ENCODE measurements at places on chromosomes 2 and 18.

- no peak for DNase-seq
These were observed 20.3 kb downstream of the CABLES1 start for GRCh38 chr18:23155537-23155936.

GRCh38 chr2:119179991-119180390 lies 21.4 kb upstream of the C1QL2 start:
- DNase-seq = peak; percentile 15

DNA sequence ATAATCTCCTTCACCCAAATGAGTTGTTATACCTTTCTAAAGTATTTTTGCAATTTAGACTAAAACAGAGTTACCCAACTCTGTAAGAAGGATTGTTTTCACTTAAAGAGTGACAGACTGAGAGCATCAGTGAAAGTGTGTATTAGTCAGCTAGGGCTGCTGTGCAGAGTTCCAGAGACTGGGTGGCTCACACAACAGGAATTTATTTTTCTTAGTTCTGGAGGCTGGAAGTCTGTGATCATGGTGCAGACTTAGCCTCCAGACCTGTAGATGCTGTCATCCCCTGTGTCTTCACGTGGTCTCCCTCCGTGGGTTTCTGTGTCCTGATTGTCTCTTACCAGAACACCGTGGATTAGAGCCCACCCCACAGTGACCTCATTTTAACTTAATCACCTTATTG lies 40.0 kb downstream of the BCL2L11 start:
- DNase-seq = peak; percentile 86

GRCh38 chr18:71045331-71046065 lies 756.7 kb downstream of the SOCS6 start:
- no peak for DNase-seq

GRCh38 chr18:55457028-55457427 lies 131.0 kb downstream of the TCF4 start:
- no peak for DNase-seq

DNA sequence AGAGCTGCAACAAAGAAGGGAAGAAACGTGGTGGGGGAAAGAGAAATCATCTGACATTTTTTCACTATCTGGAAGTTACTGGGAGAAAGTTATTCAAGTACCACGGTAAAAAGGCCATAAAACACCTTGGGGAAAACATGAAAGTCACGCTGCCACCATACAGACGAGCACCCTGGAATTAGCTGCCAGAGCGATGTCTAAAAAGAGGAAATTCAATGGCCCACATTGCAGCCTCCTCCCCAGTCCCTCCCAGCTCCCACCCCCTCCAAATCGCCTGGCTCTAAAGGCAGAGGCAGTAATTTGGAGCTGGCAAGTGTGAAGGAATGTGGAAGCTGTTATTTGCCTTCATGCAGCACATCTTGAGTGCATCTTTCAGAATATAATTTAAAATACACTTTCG lies 192.0 kb downstream of the ALK start:
- DNase-seq = no peak

- DNase-seq = no peak
These were observed 55.4 kb downstream of the NGEF start for GRCh38 chr2:232957657-232958090.

DNA sequence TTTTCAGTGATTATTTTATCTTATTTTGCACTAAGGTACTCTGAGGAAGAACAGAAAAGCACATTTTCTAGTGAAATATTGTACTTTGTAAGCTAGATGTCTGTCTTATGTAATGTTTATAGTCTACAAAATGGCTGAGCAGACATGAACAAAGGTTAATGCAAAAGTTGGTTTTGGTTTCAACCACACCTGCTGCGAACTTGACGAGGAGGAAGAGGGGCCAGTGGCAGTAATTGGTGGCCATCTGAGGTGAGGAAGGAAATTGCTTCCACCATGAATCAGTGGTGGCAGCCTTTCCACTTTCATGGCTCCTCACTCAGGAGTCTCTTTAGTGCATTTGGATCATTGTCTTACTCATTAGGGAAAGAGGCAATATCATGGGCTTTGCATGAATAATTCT lies 894.2 kb downstream of the CNTNAP5 start:
- DNase-seq = no peak

DNA sequence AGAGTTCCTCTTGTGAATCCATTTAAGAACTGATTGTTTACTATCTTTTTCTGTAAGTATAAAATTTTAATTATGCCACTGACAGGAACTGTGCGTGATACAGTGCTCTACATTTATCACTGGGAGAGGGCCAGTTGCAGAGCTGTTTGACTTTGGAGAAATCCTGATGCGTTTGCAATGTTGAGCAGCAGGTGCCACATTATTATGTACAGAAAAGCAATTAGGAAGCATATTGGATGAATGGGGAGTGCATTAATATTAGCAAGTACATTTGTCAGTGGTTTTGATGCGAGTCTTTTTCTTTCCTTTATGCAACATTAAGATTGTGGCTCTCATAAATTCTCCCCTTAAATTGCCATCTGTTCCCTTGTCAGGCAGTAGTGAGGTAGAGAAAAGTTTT lies 302.3 kb upstream of the FANCL start:
- DNase-seq = no peak

DNA sequence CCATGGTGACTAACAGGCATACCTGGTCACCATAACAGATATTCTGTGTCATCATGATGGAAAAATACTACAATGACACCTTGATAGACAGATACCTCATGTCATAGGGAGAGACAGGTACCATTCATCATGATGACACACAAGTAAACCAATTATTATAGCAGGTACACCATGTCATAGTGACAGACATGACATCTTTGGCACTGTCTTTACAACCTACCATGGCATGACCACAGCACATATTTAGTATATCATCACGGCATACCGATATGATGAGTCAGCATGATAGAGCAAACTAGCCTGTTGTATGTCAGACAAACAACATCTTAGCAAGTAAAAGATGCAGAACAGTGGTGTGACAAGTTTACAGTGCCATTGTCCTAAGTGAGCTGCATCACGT lies 101.3 kb upstream of the KLHL29 start:
- DNase-seq = peak; percentile 23

DNA sequence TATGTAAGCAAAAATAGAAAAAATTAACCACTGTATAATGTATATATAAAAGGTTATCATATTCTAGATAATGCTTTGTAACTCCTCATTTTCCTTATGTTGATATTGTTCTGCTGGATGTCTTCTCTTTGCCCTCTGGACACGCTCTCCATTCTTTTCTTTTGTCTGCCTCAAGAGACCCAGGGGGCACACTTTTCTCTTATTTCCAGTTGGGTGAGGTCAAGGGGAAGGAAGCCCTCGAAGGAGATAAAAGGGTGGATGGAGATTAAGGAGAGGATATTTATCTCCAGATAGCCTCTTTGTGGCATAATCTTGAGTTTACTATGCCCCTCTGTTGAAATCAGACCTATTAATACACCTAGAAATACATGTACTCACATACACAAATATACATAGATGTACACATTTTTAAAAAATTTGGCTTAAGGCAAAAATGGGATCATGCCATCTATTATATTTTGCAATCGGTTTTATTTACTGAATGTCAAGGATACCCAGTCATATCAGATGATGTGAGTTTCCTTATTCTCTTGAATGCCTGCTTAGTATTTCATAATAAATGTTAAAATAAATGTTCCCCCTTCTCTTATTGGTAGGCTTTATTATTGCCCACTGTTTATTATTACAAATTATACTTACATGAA lies 65.3 kb downstream of the LCLAT1 start:
- DNase-seq = no peak
